ENCODE measurements at places on chromosomes 2 and 18. TPM values are rescaled to one million over a fixed set of nuclear protein-coding genes. Genes with fewer than 3 reads are reported as not detected.

- no peak for DNase-seq
Observed at GRCh38 chr2:227376656-227377396, 2.3 kb downstream of the TM4SF20 start.

DNA sequence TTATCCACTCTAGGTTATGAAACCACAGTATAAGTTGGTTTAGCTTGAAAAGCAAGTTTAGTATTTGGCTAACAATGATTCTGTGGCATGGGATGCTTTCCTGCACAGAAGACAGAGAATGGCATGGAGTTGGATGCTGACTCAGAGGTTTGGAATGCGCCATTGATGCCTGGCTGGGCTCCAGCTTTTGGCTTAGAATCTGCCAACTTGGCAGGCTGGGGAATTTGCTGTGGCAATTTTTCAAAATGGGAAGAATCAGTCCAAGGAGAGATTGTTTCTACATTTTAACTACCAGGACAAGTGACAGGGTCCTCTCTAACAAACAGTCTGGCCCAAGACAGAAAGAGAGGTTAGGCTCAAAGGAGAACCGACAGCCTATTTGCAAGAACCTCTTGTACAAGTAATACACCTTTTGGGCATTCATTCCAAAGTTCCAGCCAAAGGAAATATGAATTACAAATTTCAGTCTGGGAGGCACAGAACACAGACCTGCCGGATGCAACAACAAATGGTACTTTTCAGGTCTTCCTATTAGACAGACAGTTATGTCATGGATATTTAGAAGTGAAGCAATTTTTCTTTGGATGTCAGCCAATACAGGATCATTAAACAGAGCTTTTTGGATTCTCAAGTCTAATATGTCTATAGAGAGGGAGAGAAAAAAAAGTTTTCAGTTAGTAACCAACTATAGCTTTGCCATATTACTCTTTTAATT, 1027.7 kb downstream of the TMEM182 start:
- no peak for DNase-seq

Gene MCEE
- 5.3 TPM for total RNA-seq

Gene CGREF1
- total RNA-seq, result 1.3 TPM

DNA sequence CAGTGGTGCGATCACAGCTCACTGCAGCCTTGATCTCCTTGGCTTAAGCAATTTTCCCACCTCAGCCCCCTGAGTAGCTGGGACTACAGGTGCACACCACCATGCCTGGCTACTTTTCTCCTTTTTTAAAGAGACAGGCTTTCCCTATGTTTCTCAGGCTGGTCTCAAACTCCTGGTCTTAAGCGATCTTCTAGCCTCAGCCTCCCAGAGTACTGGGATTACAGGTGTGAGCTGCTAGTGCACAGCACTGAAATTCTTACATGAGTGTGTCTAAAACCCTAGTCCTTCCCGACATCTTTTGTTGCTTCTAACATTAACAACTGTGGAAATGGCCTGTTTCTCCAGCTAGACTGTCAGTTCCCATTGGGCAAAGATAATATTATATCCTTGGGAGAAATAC, 2.9 kb downstream of the UGP2 start:
- DNase-seq, result no peak

GRCh38 chr2:99662761-99663341, 173.0 kb upstream of the REV1 start:
- DNase-seq, result no peak

Gene KCNG2
- not detected for total RNA-seq

DNA sequence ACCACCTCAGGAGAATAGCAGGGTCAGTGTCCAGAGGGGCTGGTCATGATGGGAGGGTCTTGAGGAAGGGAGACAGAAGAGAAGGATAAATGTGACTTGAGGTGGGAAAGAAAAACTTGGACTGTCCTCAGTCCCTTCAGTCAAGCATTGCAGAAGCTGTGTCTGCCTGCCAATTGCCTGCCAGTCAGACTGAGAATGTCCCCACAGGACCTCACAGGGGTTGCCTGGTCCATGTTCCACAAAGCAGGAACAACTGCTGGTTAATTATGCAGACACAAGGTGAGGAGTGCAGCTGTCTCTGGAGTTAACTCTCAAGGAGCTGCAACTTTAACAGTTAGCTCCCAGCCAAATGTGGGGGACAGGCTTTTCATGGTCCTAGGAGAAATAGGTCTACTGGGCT, 75.7 kb downstream of the TRIM43 start:
- no peak for DNase-seq

DNA sequence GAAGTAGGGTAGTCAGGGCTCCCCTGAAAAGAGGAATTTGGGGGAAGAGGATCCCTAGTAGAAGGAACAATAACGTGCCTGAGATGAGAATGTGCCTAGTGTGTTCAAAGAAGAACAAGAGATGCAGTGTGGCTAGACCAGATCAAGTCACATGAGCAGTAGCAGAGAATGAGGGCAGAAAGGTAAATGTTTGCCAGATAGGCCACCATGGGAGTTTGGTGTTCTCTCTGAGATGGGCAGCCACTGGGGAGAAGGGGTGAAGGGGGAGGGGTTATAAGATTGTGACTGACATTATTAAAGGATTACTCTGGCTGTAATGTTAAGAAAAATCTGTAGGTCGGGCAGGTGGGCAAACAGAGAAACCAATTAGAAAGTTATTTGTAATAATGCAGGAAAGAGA, 166.0 kb downstream of the LCLAT1 start:
- no peak for DNase-seq
